ENCODE measurements at places on chromosomes 3 and 15.

- no peak for DNase-seq
These were observed 35.2 kb downstream of the LRIG1 start for GRCh38 chr3:66465587-66465986.

- no peak for DNase-seq
These were observed 23.4 kb downstream of the PXK start for GRCh38 chr3:58356054-58356453.

DNA sequence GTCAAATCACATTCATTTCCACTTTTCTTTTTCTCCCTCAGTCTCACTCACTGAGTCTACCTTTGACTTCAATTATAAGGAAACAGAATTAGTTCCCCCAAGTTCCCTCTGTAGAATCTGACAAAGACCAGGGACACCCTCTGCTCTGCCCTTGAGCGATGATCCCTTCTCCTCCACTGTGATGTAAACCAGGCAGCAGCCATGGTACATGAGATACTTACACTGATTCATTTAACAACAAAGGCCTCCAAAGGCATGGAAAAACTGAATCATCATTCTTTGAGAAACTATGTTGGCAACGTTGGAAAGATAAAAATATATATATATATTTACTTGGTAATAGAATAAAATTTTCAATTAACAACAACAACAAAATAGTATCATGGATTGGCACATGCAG lies 84.1 kb downstream of the P3H2 start:
- DNase-seq = no peak

DNA sequence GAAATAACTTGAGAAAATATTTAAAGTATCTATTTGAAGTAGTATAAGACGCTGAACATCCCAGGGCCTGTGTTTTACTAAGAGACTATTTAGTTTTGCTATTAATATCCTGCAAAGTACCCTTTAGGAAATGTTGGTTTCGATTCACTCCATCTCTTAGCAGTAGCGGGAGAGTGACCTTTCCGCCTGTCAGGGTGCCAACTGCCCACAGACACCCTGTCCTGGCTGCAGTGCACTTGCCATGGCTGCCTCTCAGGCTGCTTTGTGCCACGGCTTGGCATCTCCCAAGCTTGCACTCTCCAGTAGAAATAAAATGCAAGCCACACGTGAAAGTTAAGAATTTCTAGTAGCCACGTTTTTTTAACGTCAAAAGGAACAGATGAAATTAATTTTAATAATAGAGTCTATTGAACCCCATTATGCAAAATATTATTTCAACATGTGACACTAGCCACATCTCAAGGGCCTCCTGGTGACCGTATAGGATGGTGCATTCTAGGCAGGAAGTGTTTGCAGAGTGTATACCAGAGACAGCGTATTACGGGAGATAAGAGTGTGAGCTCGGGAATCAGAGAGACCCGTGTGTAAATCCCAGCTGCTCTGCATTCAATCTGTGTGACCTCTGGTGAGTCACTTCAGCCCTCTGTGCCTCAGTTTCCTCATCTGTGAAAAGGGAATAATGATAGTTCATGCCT lies 19.8 kb downstream of the ADAMTS9 start:
- no peak for DNase-seq

DNA sequence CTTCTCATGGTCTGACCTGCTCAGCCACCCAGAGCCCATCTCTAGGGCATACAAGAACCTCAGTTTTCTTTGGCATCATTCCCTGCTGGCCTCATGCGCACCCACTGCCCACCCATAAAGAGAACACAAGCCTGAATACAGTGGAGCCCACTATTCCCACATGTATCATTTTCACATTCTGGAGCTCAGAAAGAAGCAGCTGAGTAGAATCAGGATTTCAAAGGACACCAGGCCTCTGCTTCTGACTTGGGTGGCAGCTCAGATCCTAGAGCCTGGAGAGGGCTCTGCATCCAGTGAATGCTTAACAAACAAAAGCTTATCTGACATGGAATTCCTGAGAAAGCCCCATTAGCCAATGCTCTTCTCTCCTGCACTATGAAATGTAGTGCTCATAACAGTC lies 34.7 kb downstream of the RBP2 start:
- DNase-seq = no peak

- no peak for DNase-seq
These were observed 182.5 kb downstream of the SPATA16 start for GRCh38 chr3:172958565-172958964.

DNA sequence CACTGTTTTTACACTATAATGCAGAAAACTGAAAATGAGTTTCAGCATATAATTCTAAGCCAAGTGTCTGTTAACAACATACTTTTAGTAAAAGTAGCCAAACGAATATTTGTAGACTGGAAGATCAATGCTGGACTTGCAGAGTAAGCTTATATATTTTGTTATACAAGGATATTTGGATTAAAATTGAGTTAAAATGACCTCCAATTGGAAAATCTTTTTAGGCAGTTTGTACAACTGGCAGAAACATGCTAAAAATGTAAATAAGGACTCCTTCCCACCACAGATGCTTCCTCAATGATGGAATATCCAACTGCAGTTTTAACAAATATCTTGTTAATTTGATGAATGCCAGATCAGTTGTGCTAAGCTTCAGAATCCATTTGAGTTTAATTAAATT lies 25.3 kb downstream of the ZBBX start:
- no peak for DNase-seq

- no peak for DNase-seq
These were observed 36.7 kb upstream of the SECISBP2L start for GRCh38 chr15:49082960-49083359.

DNA sequence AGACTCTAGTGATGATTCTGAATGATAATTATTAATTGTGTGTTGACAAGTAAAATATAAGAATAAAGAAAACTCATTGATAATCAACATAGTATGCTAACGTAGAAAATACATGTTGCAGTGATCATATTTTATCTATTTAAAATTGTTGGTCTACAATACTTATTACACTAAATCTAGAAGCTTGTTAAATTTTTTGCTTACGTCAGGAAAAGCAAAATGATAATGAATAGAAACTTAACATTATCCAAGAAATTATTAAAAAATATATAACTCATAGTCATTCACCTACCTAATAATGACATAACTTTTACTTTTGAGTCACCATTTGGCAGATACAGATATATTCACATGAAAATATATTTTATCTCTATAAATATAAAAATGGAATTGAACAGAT lies 984.1 kb downstream of the PLOD2 start:
- no peak for DNase-seq

GRCh38 chr3:114498539-114499370 lies 204.9 kb downstream of the TIGIT start:
- no peak for DNase-seq

DNA sequence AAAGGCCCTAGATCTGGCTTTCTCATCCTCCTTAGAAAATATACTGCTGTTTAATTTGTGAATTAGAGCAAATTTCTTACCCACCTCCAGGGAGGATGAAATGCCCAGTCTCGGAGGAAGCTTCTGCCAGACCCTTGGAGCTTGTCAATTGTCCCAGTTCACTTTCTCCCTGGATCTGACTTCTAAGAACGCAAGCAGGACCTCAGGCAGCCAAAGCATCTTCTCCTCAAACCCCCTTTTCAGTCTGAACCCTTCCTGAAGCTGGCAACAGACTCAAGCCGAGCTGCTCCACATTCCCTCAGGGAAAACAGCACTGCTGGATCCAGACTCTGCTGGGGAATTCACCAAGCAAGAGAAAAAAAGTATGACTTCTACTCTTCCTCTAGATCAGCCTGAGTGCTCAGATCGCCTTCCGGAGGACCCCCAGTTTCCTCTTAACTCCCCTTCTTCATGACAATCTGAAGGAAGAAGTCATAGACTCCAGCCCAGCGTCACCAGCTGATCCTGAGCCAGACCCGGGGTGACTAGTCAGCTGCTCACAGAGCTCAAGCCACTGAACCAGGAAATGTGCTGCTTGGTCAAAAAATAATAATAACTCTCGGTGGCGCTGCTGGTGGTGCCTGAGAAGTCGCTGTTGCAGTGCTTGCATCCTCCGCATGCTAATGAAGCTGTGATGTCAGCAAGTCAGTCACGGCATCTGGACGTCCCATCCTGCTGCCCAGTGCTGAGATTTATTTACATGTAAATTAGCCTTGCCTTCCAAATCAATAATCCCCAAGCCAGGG lies at the start of gene PRICKLE2:
Gene PRICKLE2, minus strand, starts transcription at position 641 of the 785 bp plus-strand sequence. CDS start 26,539 bp downstream, outside the sequence.
- DNase-seq = no peak

GRCh38 chr3:49001155-49001554 lies 6.0 kb upstream of the WDR6 start:
- DNase-seq = no peak

DNA sequence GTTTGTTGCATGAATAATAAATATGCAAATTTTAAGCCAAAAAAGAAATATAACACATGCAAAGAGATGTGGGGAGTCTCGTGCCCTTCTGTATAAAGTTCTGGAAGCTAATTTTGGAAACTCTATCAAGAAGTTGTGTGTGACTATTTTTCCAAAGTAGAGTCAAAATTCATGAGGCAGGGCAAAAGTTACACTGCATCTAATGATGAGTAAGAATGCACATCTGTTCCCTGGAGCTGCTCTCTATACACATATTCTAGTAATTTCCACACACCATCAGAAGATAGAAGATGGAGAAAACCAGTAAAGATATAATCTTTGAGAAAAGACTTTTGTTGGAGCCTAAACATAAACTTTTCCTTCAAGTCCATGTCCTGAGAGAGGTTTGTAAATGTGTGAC lies 199.6 kb downstream of the FHIT start:
- DNase-seq = no peak

DNA sequence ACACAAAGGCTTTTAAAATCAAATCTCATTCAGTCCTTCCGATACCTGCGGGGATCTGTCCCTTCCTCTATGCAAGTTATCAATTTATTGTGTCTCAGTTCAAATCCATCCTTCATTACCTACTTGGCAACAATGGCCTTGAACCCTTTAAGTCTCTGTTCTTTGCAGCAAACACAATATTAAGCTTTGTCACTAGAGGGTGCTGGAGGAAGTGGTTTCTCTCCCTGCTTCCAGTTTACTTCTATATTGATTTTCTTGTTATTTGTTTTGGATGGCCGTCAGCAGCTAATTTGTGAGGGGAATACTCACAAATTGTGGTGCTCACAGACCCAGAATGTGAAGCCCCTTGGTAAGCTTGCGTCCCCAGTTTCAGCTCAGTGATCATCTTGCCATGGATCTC lies 278.3 kb downstream of the FGF12 start:
- DNase-seq = no peak

GRCh38 chr3:56339244-56339643 lies 129.0 kb downstream of the ERC2 start:
- DNase-seq = no peak

GRCh38 chr3:111764645-111765091 lies 94.4 kb upstream of the PHLDB2 start:
- no peak for DNase-seq

DNA sequence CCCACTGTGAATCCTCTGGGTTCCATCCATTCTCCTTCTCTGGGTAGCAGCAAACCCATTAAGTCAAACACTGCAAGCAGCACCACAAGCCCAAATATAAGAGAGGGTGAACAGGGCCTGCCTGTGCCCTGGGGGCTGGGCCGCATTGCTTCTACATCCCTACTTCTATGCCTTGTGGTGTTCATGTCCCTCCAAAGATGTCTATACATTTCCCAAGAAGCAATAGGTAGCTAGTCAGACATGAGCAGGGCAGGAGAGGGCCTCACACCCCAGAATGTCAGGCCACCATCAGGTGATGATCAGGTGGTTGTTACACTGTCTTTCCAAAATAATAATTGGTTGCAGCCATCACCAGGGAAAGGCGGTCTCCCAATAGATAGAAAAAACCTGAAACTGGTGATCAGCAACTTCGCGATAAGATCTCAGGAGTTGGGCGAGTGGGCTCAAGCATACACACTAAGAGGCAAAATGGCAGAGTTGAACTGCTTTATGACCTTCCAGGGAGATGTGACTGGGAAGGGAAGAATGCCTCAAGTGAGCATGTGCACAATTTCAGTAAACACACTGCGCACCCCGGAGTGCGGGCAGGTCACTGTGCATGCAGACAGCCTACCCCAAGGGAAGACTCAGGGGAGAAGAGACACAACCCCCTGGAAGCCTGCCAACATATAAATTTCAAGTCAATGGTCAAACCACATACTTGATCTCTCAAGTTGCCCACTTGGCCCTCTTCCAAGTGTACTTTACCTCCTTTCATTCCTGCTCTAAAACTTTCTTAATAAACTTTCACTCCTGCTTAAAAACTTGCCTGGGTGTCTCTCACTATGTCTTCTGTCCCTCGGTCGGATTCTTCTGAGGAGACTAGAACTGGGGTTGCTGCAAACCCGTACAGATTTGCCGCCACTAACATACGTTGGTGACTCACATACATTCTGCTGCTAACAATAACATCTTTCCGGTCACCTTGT lies 39.9 kb downstream of the KLF15 start:
- no peak for DNase-seq

DNA sequence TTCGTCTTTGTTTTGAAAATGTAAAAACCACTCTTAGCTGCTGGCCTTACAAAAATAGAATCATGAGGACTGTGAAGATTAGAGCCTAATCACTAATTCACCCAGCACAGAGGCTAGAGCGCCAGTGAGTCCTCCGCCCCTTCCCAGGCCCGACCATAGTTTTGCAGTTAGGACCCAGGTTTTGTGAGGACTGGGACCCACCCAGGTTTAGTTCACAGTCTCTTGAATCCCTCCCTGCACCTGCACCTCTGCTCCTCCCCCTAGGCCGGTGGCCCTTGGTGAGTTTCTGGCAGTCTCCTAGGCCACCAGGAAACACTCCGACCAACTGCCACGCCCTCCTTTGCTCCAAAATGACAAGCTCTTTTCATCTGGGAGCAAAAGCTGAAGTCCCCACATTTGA lies 136.0 kb upstream of the CCDC54 start:
- no peak for DNase-seq

DNA sequence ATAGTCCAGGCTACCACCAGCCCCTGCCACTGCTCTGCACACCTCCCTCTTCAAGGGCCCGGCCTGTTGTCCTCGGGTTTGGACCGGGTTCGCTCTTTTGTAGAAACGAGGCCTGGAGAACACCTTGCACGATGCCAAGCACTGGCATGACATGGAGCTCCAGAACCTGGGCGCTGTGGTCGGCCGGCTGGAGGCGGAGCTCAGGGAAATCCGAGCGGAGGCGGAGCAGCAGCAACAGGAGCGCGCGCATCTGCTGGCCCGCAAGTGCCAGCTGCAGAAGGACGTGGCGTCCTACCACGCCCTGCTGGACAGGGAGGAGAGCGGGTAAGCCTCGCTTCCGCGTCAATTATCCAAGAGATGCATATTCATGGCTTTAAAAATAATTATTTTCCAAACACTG lies 72.4 kb downstream of the BFSP2 start:
- no peak for DNase-seq

GRCh38 chr3:27354161-27354560 lies 15.0 kb downstream of the NEK10 start:
- DNase-seq = no peak

- no peak for DNase-seq
These were observed 327.5 kb downstream of the ARPP21 start for GRCh38 chr3:35966629-35967464.

GRCh38 chr15:77563623-77564156 lies 69.0 kb downstream of the LINGO1 start:
- no peak for DNase-seq

GRCh38 chr3:32454111-32454510 lies 48.5 kb downstream of the CMTM6 start:
- no peak for DNase-seq

Data from T follicular helper cell (primary cell).